Ammon's horn (tissue), 1 donor: ENCODE measurements at places on chromosomes 6 and 20.

- DNase-seq = no peak
These were observed 28.8 kb downstream of the GCM1 start for GRCh38 chr6:53119772-53120409.

- DNase-seq = no peak
These were observed 67.4 kb upstream of the FABP7 start for GRCh38 chr6:122712093-122712447.

- no peak for DNase-seq
These were observed 137.6 kb downstream of the CLIC5 start for GRCh38 chr6:45877970-45878590.

DNA sequence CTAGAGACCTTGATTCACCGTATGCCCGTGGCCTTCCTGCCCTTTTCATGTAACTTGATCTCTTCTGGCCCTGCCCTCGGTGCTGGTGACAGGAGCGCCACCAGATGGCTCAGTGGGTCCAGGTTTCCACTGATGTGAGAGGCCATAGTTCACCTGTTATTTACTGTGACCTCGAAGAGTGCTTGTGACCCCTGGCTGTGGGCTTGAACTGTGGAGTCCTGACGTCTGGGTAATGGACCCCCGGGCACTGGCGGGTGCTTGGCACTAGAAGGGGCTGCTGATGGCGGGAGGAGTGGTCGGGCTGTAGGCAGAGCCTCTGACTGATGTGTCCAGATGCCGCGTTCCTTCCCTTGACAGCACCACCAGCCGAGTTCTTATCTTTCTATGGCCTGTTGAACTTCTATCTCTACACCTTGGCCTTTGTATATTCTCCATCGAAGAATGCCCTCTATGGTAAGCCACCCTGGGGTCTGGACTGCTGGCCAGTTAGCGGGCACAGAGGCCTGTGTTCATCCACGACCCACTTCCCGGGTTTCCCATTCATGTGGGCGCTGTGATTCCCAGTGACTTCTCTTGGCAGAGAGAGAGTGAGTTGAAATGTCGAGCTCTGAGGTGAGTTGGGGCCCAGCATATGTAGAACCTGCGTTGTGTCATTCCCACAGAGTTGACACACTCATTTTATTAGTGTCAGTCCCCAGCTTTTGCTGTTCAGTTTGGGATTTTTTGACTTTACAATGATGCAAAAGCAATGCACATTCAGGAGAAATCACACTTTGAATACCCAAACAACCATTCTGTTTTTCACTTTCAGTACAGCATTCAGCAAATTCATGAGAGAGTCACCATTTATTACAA lies 14.9 kb downstream of the DYNLT1 start:
- DNase-seq = no peak

GRCh38 chr6:104413767-104414166 lies 446.0 kb downstream of the HACE1 start:
- no peak for DNase-seq

- DNase-seq = peak; percentile 89
These were observed 13.2 kb downstream of the OTOR start for GRCh38 chr20:16761305-16761829.

DNA sequence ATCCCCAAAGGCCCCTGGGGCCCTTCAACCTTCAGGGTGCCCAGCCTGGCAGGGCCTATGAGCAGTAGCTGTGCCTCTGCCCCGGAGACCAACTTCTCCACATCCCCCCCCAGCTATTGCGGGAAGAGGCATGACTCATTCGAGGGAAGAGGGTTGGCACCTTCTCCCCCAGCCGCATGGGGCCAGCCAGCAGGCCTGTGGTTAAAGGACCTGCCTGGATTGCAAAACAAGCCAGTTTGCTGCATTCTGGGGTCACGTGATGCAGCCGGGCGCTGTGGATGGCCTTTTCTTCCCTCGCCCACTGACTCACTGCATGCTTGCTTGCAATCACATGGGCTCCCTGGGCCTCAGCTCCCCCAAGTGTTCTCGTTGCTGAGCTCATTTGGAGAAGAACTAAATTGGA lies 182.5 kb downstream of the MAFB start:
- DNase-seq = peak; percentile 86

DNA sequence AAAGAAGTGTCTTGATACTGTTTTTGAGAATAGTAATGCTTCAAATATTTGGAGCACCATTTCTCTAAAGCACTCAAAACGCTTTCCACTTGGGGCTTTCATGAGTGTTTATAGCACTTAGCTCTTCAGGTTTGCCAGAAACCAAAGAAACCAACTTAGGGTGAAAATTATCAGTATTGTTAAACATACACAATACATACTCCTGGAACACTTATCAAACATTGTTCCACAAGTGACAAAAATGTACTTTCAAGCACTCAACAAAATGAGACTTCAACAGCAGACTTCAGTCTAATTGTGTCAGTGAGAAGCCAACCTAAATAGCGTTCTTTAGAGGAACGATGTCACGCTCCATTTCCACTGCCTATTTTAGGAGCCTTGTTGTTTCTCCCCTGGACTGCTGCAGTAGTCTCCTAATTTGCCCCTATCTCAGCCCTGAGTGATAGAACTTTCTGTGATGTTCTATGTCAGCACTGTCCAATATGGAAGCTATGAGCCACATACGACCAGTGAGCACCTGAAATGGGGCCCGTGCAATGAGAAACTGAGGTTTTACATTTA lies 461.3 kb downstream of the KIF16B start:
- DNase-seq = no peak
